ENCODE measurements at places on chromosomes 1 and 21.

DNA sequence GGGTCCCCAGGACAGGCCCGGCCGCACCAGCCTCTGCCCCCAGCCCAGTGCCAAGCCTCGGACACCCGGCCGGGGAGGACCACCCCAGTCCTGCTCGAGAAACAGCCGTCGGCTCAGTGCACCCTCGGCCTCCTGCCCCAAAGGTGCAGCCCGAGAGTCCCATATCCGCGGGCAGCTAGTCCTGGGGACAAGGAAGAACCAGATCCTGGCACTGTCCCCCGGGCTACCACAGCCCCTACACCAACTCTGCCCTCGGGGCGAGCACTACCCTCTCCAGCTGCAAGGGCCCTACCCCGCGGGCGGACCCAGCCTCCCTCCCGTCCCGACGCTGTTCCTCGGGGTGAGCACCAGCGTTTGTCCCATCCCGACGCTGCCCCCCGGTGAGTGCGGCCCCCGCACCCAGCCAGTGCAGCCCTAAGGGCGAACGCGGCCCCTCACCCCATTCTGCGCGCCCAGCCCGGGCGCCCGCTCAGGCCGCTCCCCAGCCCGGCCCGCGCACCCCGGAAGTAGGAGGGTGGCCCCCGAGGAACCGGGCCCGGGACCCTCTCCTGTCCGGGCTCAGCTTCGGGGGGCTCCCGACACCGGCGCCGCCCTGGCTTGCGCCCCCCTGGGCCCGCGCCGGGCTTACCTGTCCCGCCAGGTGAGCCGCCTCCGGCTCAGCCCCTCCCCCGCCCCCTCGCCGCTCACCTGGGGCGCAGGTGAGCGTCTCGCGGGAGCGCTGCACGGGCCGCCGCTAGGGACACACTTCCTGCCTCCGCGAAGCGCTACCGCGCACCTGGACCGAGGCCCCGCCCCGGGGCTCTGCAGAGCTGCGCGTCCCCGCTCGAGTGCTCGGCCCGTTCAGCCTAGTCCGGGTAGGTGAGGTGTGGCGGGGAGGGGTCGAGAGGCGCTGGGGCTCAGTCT, at the start of gene KDF1:
KDF1 (minus strand) TSS at position 747 of the 903 bp plus-strand sequence. CDS start 8,088 bp downstream, outside the sequence.
- peak; percentile 43 for DNase-seq

DNA sequence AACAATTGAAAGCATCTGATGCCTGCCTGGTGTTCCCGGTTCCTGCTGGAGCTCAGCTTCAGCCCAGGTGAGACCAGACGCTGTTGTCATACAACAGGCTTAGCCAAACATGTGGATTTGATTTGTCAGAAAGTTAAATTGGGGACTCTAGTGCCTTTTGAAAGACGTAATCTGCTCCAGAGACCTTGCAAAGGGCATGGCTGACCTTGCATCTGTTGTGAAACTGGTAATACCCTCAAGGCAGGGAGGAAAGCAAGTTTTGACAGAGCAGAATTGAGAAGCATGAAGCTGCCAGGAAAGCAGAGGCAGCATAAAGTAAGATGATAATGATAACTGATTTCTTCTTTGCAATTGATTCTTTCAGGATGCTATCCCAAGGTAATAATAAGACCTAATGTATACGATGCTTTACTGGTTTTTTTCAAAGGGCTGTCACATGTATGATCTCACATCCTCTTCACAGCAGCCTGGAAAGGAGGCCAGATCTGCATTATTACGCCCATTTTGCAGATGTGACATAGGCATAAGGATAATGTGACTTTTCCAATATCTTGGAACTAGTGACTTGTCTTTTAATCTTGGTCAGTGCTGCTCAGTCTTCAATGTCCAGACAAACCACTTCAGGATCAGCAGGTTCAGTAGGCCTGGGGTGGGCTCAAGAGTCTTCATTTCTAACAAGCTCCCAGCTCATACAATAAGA, 24.7 kb upstream of the CNN3 start:
- DNase-seq = no peak

GRCh38 chr1:234969581-234970400, 158.8 kb downstream of the TOMM20 start:
- no peak for DNase-seq

GRCh38 chr1:10795276-10796021, 997 bp downstream of the CASZ1 start:
- no peak for DNase-seq

- no peak for DNase-seq
Measured at GRCh38 chr1:201763455-201764140, 65.4 kb upstream of the IPO9 start.

DNA sequence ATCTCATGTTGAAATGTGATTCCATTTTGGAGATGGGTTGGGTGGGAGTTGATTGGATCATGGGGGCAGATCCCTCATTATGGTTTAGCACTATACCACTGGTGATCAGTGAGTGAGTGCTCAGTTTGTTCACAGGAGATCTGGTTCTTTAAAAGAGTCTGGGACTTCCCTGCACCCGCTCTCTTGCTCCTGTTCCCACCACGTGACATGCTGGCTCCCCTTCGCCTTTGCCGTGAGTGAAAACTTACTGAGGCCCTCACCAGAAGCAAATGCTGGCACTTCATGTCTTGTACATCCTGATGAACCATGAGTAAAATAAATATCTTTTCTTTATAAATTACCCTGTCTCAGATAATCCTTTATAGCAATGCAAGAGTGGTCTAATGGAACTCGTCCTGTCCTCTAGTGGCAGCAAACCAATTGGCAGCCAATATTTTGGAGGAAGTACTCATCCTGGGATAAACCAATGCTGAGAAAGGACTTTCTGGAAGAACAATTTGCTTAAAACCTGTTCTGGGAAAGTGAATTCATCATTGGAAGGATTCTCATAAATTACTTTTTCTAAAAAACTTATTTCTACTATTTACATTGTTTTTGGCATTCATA, 27.8 kb upstream of the CYP4A11 start:
- no peak for DNase-seq

DNA sequence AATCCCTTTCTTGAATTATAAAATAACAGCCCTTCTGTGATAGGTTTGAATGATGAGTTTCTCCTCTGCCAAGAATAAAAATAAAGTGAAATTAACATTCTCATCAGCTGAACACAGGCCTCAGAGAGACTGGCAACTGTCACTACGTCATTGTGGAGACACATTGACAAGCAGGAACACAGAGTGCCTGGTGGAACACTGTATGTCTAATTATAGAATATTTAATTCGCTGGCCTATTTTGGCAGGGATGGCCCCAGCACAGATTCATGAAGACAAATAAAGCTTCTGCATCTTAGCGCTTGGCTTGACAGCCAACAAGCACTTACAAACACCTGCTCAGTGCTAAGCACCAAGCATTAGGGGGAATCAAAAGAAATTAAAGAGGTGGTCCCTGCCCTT, 52.0 kb upstream of the SMYD2 start:
- no peak for DNase-seq

DNA sequence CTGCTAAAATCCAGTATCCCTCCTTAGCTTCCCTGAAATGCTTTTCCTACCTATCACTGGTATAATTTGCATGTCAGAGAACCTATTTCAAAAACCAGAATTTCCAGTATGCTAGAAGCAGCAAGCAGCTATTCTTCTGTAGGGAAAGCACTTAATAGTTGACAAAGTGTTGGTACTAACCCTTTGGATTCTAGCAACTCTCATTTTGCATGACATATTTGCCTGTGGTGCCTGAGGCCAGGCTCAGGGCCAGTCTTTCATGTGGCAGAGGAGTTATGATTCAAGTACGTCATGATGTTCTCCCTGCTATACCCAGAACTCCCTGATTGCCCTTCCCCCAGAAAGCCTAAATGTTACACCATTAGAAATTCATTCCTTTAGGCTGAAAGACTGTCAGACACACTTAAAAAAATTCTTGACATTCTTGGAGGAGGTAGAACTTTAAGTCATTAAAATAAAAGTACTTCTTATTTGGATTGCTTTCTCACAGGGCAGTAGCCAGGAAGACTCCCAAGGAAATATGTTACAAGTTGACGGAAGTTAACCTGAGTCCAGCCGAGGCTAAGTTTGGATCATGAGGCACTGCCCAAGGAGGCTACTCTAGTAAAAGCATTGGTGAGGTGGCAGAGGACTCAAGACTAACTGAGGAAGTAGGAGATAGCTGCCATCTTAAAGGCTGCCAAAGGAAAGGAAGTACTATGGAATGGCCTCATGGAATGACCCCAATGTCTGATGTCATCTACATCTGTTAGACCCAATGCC, 298.4 kb upstream of the SPAG17 start:
- no peak for DNase-seq

GRCh38 chr1:247747616-247748015, 325 bp downstream of the OR14A2 start:
- DNase-seq = no peak

DNA sequence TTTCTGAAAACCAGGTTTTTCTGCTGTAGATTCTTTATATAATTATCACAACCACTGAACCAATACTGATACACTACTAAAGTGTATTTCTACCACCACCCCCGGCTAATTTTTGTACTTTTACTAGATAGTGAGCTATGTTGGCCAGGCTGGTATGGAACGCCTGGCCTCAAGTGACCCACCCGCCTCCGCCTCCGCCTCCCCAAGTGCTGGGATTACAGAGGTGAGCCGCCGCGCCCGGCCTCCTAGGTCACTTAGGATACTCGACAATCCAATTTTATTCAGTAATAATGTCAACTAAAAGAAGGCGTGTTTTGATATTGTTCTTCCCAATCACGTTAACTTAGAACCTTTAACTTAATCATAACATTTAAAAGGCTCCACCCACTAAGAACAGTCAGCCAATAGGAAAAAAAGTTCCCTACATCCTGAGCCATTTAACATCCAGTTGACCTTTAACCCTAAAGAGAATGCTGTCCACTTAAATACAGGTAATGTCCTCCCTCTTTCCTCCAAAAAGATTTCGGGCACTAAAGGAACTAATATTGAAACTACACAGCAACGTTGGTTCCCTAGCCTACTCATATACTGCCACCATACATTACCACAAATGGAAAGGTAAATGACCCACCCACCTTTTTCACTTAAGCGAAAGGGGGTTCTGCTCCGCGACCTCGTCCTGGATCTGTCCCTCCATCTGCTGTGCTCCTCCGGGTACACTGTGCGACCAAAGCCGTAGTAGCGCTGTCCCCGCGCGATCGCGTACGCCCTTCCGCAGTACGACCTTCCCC, 1.2 kb downstream of the RSRP1 start:
- DNase-seq = no peak

DNA sequence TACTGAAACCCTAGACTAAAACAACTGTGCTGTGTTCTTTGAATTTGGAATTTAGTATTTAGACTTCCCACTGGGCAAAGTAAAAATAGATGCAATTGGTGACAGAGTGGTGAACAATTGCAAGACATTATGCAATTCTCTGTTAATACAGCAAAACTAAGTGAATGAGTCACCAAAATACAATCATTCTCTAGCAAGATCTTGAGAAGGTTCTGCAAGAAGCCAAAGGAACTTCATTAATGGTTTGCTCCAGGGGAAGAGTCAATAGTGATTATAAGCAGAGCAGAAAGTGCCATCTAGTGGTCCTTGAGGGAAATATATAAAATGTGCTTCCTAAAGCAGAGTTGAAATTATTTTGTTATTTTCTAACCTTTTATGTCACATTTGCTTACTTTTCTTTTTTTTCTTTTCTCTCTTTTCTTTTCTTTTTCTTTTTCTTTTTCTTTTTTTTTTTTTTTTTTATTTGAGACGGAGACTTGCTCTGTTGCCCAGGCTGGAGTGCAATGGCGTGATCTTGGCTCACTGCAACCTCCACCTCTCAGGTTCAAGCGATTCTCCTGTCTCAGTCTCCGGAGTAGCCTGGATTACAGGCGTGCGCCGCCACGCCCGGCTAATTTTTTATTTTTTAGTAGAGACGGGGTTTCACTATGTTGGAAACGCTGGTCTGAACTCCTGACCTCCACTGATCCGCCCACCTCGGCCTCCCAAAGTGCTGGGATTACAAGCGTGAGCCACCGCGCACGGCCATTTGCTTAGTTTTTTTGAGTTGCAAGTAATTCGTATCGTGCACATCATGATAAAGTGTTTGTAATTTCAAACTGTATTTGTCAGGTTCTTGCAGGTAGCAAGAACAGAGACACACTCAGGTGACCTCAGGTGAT, 99.2 kb downstream of the CTH start:
- no peak for DNase-seq

DNA sequence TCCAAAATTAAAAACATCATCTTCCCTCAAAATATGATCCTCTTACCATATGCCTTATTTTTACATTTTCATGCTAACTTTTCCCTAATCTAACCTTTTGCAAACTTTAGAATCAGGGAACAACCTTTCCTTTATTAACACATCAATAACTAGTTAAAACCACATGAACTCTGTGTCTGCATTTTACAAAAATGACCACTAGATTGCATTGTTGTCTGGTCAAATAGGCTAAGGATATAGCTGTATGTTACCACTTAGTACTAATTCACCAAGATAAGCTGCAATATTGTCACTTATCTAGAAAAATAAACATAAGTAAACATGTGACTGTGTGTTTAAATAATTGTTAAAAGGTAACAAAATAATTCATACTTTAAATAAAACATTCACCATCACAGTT, 82.3 kb downstream of the DENND1B start:
- DNase-seq = no peak

DNA sequence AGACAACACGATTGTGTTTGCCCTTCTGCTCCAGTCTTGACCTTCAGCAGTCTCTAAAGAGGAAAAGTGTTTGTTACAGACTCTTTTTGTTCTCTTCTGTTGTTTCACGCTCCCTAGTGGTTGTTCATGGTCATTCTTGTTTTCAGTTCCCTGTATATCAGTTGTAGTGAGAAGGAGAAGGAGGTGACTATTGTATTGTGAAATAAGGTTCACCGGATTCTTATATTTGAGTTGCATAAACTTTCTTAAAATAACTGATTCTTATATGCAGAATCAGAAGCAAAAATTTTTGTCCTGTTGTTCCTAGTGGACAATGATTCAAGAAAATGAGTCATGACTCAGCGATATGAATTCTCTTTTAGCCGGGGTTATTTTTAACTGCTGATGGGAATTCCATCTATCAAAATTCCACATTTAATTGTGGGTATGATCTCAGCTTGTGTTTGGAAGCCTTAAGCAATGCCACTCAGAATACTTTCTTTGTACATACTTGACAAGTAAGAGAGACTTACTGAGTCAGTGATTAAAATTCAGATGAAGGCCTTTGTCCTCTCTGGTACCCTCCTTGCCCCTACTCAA, 152.2 kb downstream of the CLEC20A start:
- DNase-seq = no peak

GRCh38 chr1:116001739-116002487, 25.6 kb downstream of the SLC22A15 start:
- no peak for DNase-seq

DNA sequence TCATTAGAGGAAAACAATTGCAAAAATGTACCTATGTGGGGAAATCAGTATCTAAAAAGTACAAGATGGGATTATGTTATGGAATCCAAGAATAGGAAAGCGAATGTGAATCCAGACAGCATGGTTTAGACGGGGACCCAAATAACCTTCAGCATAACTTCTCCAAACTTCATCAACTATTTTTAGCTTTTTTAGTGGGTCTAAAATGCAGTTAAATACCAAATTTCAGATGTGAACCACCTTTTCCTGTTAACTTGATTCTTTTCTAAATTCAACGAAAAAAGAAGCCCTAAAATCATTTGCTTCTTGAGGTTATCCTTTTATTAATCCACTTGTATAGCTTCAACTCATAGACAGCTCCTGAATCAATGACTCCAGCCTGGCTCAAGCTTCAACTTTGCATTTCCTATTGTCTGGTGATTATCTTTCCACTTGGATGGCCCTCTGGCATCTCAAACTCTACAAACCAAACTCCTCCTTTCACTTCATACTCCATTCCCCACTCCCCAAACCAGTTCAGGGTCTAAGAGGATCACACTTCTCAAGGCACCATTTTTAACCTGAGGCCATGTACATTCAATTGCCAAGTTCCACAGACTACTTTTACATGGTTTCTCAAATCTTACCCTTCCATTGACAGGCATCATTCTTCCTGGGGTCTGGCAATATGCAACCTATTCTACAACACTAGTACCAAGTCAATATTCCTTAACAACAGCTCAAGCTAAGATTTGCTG, 7.4 kb downstream of the ERRFI1 start:
- DNase-seq = no peak

All from activated naive CD4-positive, alpha-beta T cell (primary cell).